ENCODE measurements at places on chromosomes 5 and 9. TPM values are rescaled to one million over a fixed set of nuclear protein-coding genes. Genes with fewer than 3 reads are reported as not detected.

DNA sequence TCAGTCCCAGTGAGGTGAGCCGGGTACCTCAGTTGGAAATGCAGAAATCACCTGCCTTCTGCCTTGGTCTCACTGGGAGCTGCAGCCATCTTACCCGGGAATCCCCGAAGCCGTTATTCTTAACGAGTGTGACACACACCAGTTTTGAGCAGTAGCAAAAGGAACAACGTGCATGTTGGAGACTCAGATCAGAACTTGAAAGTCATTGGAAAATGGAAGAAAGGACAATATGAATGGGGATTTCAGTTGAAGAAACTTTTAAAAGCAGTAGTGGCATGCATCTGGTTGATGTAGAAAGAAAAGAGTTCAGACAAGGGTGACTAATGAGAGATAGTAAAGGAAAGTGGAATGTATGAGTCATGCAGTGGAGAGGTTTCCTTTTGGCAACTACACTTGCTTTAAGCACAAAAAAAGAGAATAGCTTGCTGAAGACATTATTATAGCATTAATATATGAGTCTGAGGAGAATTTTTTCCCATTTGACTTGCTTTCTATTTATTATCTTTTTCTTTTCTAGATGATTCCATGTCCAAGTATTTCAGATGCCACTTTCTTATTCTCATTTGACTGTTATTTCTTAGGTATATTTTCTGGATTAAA lies 44.4 kb upstream of the ANKDD1B start:
- DNase-seq = no peak

DNA sequence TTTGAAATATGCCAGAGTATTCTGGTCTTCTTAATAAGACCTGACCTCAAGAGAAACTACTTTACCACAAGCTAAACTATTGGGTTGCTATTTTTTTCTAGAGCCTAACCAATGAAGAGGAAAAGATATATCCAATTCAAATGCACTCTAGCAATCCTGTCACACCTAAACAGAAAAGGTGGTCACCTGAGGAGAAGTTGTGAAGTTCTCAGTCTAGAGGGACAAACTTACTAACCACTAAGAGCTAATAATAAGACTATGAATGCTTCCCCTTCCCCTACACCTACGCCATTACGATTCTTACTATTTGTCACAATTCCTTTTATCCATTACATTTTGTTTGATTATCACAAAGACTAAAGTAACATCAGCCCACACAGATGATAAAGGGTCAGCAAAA lies 29.7 kb downstream of the RLN2 start:
- no peak for DNase-seq

Gene PDE4D
- total RNA-seq = 109 TPM

Gene CDC42SE2
- total RNA-seq = 50.0 TPM

DNA sequence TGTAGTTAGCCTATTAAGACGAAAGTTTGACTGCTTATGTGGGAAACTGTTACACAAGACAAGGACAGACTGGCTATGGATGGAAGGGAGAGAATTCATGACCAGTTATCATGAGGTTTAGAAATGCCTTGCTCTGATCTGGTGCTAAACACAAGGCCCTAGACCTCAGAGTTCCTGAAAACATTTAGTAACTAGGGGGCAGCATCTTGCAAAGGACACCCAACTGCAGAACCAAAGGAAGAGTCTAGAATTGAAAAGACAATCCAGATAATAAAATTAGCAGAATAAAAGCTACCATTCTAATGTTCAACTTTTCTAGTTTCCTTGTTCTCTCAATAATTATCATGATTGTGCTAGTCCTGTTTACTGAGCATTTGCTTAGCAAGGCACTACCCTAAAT lies 130.5 kb upstream of the GPR151 start:
- no peak for DNase-seq

DNA sequence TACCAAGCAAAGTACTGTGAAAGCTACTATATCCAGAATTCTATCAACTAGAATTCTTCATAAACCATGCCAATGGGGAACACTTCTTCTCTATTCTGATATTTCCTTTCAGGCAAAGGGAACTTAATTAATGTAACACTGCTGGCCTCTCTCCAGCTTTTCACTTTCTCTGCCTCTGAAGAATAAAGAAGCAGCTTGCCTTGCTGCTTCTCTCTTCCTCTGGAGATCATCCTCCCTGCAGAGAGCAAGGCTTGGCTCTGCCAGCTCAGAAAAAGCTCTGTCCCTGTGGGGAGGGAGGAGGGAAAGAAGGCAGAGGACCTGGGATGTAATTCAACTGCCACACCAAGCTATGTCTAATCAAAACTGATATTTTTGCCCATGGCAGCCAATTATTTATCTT lies 6.5 kb downstream of the CTNND2 start:
- peak; percentile 66 for DNase-seq

Gene CNTLN
- total RNA-seq = 28.9 TPM

DNA sequence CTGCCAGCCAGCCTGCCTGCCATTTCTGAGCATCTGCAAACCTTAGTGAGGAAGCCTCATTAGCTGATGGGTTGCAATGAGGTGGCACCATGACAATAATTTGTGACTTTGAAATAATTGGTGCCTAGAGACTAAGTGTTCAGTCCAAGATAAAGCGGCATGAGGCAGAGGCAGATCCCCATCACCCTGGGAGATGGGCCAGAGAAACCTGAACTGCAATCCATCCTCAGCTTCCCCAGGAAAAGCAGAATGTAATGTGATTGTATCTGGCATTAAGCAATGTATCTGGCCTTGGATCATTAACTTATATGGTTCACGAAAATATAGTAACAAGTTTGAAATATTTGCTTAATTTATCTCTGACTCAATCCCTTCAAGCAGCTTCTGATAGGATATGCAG lies 101.0 kb downstream of the SPOCK1 start:
- DNase-seq = no peak

GRCh38 chr5:129367883-129368282 lies 92.2 kb upstream of the ADAMTS19 start:
- DNase-seq = no peak
